Thyroid gland (tissue), 4 donors: ENCODE measurements at places on chromosomes 5 and 9. TPM values are rescaled to one million over a fixed set of nuclear protein-coding genes. Genes with fewer than 3 reads are reported as not detected.

DNA sequence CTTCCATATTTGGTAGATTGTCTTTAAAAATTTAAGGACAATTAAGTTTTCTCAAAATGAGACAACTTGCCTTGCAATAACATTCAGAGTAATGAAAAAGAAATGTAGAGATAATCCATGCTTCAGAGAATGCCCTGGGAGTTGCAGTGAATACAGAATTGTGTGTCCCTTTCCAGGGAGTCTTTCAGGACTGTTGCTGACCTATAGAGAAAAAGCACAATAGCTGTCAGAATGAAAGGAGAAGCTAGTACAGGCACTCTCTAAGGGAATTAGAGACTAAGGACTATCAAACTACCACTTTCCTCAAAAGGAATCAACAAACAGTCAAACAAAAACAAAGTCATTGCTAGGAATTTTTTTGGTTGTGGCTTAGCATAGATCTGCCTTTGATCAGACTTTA lies 93.0 kb downstream of the CCDC192 start:
- DNase-seq: no peak

- DNase-seq: no peak
These were observed 19.5 kb upstream of the B4GALT1 start for GRCh38 chr9:33186457-33187168.

SPINK4 gene
- total RNA-seq: not detected

IARS1 gene
- 125 TPM for total RNA-seq

GRCh38 chr5:138979684-138980280 lies 104.6 kb upstream of the LRRTM2 start:
- no peak for DNase-seq

- no peak for DNase-seq
These were observed 35.2 kb upstream of the MIER3 start for GRCh38 chr5:56987171-56987570.

SNCB gene
- not detected for total RNA-seq

GRCh38 chr9:136172412-136173079 lies 32.4 kb downstream of the LHX3 start:
- no peak for DNase-seq

DNA sequence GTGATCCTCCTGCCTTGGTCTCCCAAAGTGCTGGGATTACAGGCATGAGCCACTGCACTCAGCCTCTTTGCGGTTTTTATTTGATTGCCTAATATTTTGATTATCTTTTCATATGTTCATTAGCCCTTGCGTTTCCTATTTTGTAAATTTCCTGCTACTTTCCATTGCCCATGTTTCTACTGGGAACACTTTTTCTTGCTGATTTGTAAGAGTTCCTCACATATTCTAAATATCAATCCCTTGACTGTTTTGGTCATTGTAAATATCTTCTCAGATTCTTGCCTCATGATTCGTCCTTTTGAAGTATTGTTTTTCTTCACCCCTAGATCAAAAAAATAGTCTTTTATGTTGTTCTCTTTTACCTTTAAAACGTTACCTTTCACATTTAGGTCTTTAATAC lies 37.9 kb upstream of the TTC1 start:
- no peak for DNase-seq

GRCh38 chr5:177591690-177592009 lies 353 bp upstream of the TMED9 start:
- no peak for DNase-seq

- no peak for DNase-seq
These were observed 1567.2 kb upstream of the WWC1 start for GRCh38 chr5:166724284-166724683.

- no peak for DNase-seq
These were observed 353 bp upstream of the PDGFRB start for GRCh38 chr5:150156027-150156368.

PHF24 gene
- total RNA-seq: 1.6 TPM

GCNT4 gene
- total RNA-seq: 1.3 TPM

DNA sequence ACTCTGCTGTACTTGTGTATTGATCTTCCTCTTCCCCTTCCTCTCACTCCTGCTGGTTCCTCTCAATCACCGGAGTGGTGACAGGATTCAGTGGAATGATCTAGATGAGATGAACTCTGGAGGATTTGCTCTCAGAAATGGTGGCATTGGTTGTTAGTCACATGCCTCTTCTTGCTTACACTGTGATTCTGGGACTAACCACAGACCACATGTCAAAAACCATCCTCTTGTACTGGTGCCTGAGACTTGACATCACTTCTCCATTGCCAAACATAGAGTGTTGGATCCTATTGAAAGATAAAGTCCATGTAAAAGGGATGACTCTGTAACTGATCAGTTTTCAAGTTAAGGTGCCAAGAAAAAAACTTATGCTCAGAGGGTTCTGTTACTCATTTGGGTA lies 506.5 kb downstream of the DMAC1 start:
- no peak for DNase-seq

GRIN1 gene
- not detected for total RNA-seq

TICAM2 gene
- total RNA-seq: 1.4 TPM

- DNase-seq: no peak
These were observed 85.8 kb upstream of the S1PR3 start for GRCh38 chr9:88905506-88905905.

DNA sequence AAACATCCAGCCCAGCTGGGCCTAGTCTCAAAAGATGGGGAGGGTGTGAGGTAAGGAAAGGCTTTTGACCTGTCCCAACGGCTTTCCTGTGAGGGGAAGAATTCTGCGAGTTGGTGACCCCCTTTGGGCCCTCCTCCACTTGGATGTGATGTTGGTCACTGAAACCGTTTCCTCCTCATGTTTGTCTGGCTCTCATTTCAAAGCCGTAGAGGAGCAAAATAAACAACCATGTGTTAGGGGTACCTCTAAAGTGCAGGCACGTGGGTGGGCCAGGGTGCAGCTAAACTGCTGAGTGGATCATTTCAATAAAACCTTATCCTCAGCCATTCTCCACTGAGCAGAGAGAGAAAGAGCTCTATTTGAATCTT lies 84.3 kb upstream of the MELK start:
- peak; percentile 12 for DNase-seq

ADAMTS19 gene
- total RNA-seq: not detected

- DNase-seq: no peak
These were observed 10.9 kb upstream of the ZDHHC11 start for GRCh38 chr5:861442-862366.

CDC20B gene
- not detected for total RNA-seq

- no peak for DNase-seq
These were observed 81.6 kb upstream of the BOD1 start for GRCh38 chr5:173697931-173698579.

DNA sequence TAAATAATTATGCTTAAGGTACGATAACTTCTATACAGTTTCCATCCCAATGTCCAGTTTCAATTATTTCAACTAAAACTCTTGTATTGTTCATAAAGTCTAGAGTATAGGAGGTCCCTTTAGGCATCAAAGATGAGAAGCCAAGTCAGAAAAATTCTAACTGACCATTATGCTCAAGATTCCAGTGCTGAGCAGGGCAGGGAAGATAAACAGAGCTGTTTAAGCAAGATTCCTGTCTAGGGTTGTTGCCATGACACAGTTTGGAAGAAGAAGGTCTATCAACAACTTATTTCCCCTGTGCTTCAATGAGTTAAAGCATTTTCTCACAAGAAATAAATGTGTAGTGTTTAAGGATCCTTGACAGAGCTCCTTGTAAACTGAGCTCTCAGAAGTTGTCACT lies 48.9 kb upstream of the MTAP start:
- no peak for DNase-seq

DNA sequence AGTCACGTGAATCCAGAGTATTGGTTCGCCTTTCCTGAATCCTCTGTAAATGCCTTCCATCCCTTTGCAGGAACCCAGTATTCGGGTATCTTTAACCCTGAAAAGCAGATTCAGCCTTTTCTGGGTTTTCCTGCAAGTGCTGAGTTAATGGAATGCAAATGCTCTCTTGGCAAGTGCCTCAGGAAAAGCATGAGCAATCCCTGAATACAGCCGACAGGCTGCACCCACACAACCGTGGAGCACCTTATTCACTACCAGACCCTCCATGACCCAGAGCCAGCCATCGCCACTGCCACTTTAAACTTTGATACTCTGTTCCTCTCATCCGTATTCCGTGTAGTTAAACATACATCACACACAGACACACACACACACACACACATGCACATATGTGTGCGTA lies 54.4 kb downstream of the ZNF622 start:
- DNase-seq: no peak

GRCh38 chr9:121732886-121733285 lies 81.5 kb downstream of the DAB2IP start:
- no peak for DNase-seq

GRCh38 chr5:54254482-54255198 lies 55.7 kb downstream of the ARL15 start:
- no peak for DNase-seq

- DNase-seq: peak; percentile 29
These were observed 135.6 kb downstream of the C9orf50 start for GRCh38 chr9:129485145-129485774.

DNA sequence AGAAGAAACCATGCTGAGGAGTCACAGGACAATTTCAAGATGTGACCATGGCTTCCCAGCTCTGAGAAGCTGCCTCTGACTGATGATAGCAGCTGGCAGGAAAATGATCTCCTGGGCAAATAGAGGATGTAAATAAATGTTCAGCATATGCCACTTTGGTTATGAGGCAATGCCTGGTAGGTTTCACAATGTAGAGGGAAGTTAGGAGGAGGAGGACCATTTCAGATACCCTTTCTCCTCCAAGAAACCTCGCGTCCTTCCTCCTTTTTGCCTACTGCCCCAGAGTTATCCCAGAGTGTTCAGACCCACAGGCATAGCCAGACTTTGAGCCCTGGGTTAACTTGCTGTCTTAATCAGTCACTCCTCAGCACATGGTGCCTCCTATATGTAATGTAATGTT lies 541.6 kb upstream of the DAP start:
- DNase-seq: no peak

- no peak for DNase-seq
These were observed 12.0 kb downstream of the EXOC3 start for GRCh38 chr5:454936-455335.

GRCh38 chr5:13985731-13986418 lies 41.4 kb upstream of the DNAH5 start:
- DNase-seq: no peak

GRCh38 chr5:102801371-102801770 lies 46.3 kb downstream of the PAM start:
- no peak for DNase-seq

GRCh38 chr9:116943970-116944369 lies 256.9 kb downstream of the TRIM32 start:
- no peak for DNase-seq

- DNase-seq: no peak
These were observed 56.4 kb upstream of the GOLPH3 start for GRCh38 chr5:32230356-32231099.

DNA sequence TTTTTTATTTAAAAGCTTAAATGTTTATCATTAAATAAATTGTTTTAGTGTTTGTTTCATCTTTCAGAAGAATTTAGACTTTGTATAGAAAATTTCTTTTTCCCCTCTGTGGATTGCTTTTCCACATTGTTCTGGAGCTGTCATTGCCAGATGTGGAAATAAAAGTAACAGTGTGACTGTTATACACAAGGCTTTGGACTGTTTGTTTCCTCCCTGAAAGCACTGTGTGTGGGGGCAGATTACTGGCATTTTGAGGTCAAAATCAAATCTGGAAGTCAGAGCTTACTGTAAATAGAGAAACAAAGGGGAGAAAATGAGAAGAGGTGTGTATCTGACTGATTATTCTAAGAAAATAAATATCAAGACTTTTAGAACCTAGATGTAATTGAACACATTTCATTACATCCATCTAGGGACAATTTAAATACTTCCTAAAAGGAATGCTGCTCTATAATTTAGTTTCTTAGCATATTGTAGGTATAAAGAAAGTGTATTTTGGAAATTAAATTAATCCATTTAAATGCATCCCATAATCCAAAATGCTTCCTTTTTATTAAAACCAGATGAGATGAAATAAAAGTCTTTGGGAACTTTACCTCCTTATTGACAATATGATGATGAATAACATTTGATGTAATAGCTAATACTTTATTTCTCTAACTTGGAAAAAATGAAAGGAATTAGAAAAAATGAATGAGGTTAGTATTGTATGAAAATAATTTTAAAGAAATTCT lies 51.9 kb downstream of the ERCC6L2 start:
- DNase-seq: no peak

GRCh38 chr5:101364469-101364868 lies 461.4 kb upstream of the ST8SIA4 start:
- peak; percentile 66 for DNase-seq

DNA sequence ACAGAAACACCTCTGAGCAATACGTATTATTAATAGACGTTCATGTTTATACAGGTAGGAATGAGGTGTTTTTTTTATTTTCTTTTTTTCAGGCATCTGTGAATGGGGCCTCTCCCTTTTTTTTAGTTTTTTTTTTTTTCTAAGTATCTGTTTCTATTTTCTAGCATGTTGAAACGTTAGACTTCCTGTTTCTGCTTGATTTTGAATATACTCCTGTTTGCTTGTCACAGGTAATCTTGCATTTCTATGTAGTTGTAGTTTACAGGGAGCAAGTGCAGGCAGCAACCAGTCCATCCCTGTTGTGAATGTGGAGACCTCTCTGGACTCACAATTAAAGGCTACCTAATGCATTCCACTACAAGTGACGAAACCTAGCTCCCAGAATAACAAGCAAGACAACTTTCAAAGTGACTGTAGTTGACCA lies 22.8 kb upstream of the TNFAIP8 start:
- no peak for DNase-seq

- DNase-seq: no peak
These were observed 77.4 kb downstream of the OTULIN start for GRCh38 chr5:14741801-14742440.
